ENCODE measurements at places on chromosomes 7 and 10.

GRCh38 chr10:30877111-30877510, 154.6 kb downstream of the ZNF438 start:
- DNase-seq, result no peak

DNA sequence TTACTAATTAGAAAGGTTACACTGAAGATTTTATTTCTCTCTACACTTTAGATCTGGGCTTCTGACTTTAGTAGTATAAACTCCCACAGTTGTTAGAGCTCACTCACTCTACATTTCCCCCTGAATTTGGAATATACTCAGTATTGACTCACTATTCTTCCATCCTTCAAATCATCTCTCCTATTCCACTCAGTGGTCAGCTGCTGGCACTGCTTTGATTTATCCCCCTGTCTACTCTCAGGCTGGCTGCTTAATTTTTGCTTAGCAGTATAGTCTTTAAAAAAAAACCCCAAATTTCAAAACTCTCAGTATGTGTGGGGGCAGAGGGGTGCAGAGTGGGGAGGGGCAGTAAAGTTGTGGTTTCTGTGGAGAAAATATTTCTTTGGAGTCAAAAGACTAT, 68.9 kb downstream of the CDK6 start:
- DNase-seq, result no peak

DNA sequence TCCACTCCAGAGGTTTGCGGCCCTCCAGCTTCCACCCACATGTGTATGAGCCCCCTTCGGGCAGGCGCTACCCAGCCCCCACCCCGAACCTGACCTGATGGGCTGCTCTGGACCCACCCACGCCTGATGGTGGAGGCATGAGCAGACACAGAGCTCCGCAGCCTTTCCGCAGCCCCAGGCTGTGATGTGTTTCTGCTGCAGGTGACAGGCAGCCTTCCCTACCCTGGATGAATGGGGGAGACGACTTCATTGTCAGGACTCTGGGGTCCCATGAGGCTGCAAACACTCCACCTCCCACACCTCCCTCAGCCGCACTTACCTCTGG, 61.2 kb downstream of the OAT start:
- no peak for DNase-seq

- DNase-seq, result no peak
Observed at GRCh38 chr7:96327429-96327828, 5.5 kb upstream of the SLC25A13 start.

GRCh38 chr10:96663797-96664196, 56.5 kb downstream of the PIK3AP1 start:
- DNase-seq, result no peak

GRCh38 chr7:44415510-44415909, 74.9 kb downstream of the NUDCD3 start:
- DNase-seq, result no peak

GRCh38 chr7:150801946-150802771, 1.6 kb downstream of the TMEM176A start:
- DNase-seq, result no peak

DNA sequence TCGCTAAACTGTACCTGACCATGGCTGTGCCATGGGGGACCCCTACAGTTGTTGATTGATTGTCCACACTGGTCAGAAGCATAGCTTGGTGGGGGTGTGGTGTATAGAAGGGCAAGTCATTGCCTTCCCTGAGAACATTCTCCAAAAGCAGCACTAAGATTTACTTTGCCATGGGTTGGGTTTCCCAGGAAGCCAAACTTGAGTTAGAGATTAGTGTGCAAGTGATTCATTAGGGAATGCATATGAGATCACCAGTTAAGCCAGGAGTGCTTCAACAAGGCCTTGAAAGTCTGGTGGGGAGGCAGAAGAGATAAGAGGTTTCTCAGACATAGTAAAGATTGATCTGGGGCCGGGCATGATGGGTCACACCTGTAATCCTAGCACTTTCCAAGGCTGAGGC, 21.4 kb upstream of the TPST1 start:
- no peak for DNase-seq

GRCh38 chr7:51228386-51228958, 88.1 kb downstream of the COBL start:
- no peak for DNase-seq

Measured in activated T-helper 9 cell treated with anti-CD3 and anti-CD28 coated beads, Interleukin-2, amount 50 U/mL, for 16 hours (primary cell).